Hepatocyte (in vitro differentiated cells): ENCODE measurements at places on chromosomes 11 and 22. TPM values are rescaled to one million over a fixed set of nuclear protein-coding genes. Genes with fewer than 3 reads are reported as not detected.

DNA sequence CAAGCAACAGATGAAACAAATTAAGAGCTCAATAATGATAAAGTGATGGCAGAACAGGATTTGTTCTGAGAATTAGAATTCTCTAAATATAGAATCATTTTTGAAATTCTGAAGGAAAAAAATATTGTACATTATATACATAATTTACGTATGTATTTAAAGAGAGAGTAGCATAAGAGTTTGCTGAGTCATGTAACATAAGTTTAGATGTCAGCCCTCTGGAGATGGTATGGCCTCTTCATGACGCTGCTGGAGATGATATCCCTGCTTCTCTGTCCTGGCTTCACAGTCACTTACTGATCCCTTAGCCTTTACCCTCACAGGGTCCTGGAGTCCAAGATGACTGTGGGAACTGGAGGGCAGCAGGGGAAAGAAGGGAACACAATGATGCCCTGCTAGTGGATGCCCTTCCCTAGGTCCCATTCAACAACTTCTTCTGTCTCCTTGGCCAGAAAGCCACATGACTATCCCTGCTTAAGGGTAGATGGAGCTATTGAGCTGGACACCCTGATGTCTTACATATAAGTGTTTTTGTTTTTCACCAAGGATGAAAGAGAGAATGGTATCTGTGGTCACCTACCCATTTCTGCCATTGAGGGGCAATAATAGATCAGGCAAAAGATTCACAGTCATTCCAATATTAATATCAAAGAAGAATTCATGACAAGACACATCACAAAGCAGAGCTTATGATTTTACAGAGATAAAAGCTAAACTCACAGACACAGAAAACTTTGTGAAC, 753.1 kb downstream of the TBC1D22A start:
- no peak for DNase-seq

DNA sequence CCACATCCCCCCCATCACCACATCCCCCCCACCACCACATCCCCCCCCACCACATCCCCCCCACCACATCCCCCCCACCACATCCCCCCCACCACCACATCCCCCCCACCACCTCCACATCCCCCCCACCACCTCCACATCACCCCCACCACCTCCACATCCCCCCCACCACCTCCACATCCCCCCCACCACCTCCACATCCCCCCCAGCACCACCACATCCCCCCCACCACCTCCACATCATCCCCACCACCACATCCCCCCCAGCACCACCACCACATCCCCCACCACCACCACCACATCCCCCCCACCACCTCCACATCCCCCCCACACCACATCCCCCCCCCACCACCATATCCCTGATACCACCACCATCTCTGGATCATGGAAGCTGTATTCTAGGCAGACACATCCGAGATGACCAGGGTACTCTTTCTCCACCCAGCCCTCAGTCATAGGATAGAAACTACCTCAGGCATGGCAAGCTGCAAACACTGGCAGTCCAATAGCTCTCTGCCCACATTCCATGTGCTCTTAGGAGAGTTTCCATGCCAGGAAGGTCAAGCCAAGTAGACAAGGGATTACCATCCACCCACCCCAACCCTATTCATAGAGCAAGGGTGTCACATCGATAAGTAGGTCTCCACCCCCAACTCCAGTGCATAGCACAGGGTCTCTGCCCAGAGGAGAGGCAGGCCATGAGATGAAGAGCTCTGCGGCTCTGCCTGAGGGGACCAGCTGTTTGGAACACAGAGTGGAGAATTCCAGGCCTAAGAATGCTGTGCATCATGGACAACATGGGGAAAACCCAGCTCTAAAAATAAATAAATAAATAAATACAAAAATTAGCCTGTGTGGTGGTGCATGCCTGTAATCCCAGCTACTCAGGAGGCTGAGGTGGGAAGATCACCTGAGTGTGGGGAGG, 33.0 kb upstream of the TEAD1 start:
- DNase-seq: no peak

ESAM gene
- total RNA-seq: 2.0 and 3.6 TPM in 2 replicates

BCO2 gene
- total RNA-seq: 23.9 and 30.8 TPM in 2 replicates
